Activated CD4-positive, alpha-beta T cell treated with anti-CD3 and anti-CD28 coated beads, Interleukin-2, amount 10 ng/mL, durations not matched to agents 7 days and 5 days (primary cell): ENCODE measurements at places on chromosomes 1 and 21. TPM values are rescaled to one million over a fixed set of nuclear protein-coding genes. Genes with fewer than 3 reads are reported as not detected.

DNA sequence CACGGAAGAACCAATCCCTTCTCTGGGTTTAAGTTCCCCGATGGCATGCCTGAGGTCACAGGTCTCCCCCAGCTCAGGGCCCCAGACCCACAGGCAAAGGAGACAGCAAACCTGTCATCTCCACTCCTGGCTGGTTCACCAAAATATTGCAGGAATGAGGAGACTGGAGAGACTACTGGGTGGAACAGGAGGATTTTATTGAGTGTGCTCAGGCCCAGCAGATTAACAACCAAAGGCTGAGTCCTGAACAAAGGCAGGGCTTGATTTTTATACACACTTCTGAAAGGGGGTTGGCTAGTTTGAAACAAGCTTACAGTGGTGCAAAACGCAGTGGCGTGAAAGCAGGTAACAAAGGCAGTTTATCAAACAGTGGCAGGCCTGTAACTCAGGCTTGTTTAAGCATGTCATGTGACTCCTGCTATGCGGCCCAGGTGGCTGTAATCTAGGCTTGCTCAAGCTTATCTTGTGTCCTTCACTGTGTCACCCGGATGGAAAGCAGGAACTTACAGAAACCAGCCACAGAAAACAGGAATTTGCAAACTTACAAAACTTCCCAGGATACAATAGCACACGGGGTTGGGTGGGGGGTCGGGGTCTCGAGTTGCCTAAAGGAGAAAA lies 27.4 kb upstream of the KCNJ15 start:
- no peak for DNase-seq

Gene NBPF10
- 2.8 TPM for total RNA-seq

Gene DRAXIN
- 0.62 TPM for total RNA-seq

Gene KLHDC7A
- total RNA-seq, result not detected

Gene LAMC2
- 0.05 TPM for total RNA-seq

Gene CAPN8
- not detected for total RNA-seq

DNA sequence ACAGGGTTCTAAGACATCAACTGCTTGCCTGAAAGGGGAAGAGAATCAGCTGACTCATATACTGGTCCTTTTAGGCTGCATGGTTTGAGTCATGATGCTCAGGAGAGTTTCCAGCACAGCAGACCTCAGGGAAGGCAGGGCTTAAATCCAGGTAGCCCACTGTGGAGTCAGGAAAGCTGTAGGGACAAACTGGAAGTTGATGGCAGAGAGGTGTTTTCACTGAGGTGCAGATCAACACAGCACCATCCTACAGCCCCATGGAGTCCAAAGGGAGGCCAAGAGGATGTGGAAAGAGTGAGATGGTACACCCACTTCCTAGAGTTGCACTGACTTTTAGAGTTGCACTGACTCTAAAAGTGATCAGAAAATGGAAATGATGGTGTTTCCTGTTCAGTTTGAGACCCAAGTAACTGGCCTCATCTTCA lies 252.4 kb upstream of the DUSP10 start:
- DNase-seq, result no peak

- DNase-seq, result no peak
Measured at GRCh38 chr1:1055841-1056736, 18.0 kb downstream of the RNF223 start.

- no peak for DNase-seq
Measured at GRCh38 chr1:67831850-67832513, 1.3 kb downstream of the GNG12 start.

- no peak for DNase-seq
Measured at GRCh38 chr1:85850238-85850637, 142.0 kb upstream of the ZNHIT6 start.

DNA sequence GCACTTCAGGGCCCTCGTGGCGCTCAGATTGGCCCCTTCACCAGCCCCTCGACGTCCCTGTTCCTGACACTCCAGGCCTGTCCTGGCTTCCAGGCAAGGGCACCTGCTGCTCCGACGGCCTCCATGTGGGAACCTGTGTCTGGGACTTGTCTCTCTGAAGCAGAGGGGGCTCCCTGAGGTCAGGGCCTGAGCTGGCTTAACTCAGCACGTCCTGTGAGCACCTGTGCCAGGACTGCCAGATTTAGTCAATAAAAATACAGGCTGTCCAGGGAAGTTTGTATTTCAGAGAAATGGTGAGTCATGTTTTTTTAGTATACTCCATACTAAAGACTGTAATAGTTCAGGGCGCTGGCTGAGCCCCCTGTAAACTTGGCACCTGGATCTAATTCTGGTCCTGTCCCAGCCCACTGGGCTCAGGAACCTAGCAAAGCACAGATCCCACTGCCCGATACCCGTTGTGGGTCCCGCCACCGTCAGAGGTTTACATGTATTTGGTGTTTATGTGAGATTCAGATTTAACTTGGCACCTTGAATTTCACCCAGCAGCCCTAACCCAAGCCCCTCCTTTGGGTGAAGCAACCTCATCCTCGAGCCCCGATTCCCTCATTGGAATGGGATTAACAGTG lies 109.9 kb upstream of the IFFO2 start:
- DNase-seq, result no peak

DNA sequence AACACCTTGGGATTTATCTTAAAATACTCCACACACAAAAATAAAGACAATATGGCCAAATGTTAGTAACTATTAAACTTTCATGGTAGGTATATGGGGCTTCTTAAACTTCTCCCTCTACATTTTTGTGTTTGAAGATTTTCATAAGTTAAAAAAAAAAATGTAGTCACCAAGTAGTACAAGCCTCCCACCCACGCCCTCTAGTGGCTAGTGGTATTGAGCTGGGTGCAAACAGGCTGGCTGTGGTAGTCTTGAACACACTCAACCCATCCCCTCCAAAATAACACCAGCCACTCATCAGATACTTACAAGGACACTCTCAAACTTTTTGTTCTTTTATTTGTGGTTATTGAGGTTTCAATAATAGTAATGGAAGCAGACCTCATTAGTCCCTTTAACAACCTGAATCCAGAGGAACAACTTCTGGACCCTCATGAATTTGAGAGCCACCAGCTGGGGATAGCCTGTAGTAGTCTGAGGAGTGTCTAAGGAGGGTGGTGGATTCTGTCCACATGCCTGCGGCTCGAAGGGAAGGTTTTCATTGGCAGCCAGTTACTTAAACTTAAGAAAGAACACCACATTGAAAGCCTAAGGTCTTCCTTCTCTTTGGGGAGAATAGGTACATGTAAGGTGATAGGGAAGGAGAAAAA lies 15.6 kb downstream of the RD3 start:
- DNase-seq, result peak; percentile 89

Gene PLEKHM2
- total RNA-seq, result 52.7 TPM

DNA sequence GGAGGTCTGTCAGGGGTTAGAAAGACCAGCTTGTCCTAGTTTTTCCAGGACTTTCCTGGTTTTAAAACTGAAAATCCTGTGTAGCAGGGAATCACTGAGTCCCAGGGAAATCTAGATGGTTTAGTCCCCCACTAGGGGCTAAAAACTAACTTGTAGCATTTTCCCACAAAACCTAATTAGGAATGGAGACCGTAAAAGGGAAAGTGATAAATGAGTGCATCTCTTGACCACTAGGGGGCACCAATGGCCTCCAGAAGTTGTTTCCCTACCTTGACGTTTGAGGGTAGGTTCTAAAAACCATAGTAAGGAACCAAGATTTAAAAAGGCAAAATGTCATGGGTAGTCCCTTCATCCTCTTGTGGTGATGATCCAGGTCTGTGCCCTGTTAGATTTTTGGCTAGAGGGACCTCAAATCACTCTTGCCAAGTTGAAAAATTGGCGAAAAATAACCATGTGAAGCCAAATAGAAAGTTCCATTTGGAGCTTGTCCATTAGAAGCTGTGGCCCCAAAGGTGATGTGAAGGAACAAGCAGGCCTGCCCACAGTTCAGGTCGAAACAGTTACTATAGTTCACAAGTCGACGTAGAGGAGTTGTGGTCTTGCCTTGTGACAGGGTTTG lies 24.5 kb downstream of the CLIC6 start:
- DNase-seq, result peak; percentile 59

Gene FMN2
- not detected for total RNA-seq

GRCh38 chr21:25186273-25186672 lies 421.0 kb downstream of the MRPL39 start:
- no peak for DNase-seq

- peak; percentile 30 for DNase-seq
Measured at GRCh38 chr1:160206036-160206389, 829 bp downstream of the PEA15 start.

DNA sequence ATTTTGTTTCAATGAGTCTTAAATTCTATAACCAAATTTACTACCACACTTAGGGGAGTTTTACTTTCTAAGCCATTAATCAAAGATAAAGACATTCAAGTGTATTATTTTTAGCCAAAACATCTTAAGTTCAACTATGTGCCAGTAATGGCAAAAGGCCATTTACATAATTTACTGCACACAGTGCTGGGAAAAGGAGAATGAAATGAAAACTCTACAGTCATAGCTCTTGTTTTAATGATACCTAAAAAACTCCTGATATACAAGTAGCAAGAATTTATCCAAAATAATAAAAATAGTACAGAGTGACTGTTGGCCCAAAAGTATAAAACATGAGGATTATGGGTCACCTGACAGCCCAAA lies 42.4 kb upstream of the C1orf198 start:
- no peak for DNase-seq

Gene RNF186
- total RNA-seq, result not detected

- DNase-seq, result no peak
Measured at GRCh38 chr1:228685081-228685660, 50.1 kb upstream of the RHOU start.

Gene NKAIN1
- 0.27 TPM for total RNA-seq

Gene GPR52
- total RNA-seq, result 2.9 TPM

- no peak for DNase-seq
Measured at GRCh38 chr1:116396769-116397168, 23.7 kb downstream of the ATP1A1 start.

DNA sequence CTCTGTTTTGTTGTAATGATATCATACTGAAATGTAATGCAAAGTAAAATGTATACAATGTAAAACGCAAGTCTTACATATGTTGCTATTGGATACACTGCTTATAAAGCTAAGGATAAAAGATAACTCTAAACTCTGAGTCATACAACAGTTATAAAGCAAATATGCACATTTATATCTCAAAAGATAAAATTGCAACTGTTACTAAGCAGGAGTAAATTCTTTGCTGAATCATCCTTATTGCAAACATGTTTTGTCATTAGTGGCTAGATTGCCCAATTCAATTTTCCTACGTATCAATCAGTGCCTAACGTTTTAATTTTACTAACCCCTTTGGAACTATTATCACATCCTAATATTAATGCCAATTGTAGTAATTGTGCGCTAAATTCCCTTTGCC lies 762.9 kb downstream of the LTN1 start:
- DNase-seq, result no peak

Gene ANGPTL7
- total RNA-seq, result not detected

Gene YARS1
- total RNA-seq, result 196 TPM

Gene DEPDC1
- 28.2 TPM for total RNA-seq

DNA sequence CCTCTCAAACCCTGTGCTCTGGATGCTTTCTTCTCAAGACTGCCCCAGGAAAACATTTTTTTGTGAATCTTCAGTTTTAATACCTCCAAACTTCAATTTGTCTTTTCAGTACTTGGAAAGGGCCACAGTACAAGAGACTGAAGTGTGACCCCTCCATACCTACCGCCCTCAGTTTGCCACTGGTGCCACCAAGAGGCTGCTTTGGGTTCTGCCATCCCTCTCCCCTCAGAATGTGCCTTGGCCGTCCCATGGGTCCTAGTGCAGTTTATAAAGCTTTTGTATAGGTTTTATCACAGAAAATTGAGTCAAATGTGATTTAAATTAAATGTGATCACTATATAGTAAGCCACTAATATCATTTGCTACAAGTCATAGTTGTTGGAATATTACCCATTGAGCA lies 60.8 kb upstream of the PGD start:
- DNase-seq, result peak; percentile 39

DNA sequence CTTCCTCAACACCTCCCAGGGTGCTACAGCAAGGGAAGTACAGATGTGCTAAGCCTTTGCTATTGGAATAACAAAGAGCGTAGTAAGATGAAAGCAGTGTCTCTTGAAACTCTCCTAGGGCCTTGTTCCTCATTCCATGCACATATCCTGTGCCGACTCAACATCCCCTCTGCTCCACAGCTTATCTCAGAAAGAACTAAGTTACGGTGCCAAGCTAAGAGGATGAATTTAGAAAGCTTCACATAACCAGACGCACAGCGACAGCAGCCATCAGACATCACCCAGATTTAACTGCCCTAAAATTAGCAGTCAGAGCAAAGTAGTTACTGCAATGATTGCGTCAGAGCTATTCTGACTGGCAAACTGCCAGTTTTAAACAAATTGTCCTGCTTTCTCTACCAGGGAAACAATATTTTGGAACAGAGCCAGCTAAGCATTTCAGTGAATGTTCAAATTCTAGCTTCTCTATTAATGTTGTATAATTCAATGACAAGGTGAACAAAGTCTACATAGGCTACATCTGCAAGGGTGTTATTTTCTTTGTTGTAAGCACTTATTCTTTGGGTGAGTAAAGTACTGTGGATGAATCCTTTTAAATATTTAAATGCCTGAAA lies 9.5 kb downstream of the SIPA1L2 start:
- DNase-seq, result no peak

Gene SLC66A1
- 5.3 TPM for total RNA-seq

Gene ACTN2
- total RNA-seq, result not detected

- DNase-seq, result no peak
Measured at GRCh38 chr1:10796029-10796944, at the start of gene CASZ1. Gene CASZ1 (minus strand): TSS chr1:10796646. CDS start chr1:10693889, 102,757 bp downstream.
